ENCODE measurements at places on chromosomes 1 and 21.

DNA sequence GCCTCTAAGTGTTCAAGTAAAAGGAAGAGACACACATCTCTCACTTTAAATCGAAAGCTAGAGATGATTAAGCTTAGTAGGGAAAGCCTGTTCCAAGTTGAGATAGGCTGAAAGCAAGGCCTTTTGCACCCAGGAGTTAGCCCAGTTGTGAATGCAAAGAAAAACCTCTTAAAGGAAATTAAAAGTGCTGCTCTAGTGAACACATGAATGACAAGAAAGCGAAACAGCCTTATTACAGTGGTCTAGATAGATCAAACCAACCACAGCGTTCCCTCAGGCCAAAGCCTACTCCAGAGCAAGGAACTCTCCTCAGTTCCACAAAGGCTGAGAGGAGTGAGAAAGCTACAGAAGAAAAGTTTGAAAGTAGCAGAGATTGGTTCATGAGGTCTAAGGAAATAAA lies 14.9 kb downstream of the TCP10L start:
- DNase-seq: no peak

- DNase-seq: no peak
Observed at GRCh38 chr1:116380499-116381242, 7.6 kb downstream of the ATP1A1 start.

DNA sequence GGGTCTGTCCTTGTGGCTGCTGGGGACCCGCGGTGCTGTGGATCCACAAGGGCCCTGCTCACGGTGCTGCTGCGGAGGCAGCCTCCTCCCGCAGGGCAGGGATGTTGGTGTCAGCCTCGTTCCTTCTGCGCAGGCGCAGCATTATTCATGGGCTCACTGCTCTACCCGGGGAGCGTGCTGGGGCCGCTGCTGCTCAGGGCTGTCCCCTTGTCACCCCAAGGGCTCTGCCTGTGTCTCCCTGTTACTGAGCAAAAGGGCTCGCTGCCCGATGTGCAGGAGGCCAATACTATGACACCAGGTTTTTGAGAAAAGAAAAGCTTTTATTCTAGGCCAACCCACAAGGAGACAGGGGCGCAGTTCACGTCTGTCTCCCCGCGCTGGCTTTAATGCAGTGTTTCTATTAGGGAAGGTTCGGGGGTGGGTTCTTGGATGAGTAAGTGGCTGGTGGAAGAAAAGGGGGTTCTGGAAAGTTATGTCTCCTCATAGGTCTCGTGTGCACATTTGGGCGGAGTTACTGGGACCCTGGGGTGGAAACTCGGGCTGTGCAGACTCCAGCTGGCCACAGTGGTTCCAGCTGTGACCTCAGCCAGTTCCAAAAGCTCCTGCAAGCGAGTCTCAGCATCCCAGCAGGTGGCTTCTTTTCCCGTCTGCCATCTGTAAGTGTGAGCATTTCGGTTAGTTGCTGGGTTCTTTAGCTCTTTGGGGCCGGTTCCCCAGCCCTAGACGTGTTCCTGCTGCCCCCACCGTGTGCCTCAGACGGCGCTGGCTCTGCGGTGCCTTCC lies 40.8 kb upstream of the LRRC3 start:
- no peak for DNase-seq

GRCh38 chr21:45069711-45070110 lies 4.7 kb upstream of the ADARB1 start:
- DNase-seq: no peak

GRCh38 chr1:84823511-84823910 lies 69.5 kb downstream of the LPAR3 start:
- no peak for DNase-seq
